ENCODE measurements at places on chromosomes 7 and 10.

DNA sequence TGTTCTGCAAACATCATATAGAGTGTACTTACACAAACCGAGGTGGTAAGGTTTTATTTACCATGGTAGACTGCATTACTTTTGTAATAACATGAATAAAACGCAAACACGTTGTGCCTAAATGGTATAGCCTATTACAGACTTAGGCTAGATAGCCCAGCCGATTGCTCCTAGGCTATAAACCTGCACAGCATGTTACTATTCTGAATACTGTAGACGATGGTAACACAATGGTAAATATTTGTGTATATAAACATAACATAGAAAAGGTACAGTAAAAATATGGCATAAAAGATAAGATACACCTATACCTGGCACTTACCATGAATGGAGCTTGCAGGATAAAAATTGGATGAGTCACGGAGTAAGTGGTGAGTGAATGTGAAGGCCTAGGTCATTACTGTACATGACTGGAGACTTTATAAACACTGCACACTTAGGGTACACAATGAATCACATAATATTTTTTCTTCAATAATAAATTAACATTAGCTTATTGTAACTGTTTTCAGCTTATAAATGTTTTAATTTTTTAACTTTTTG lies 16.3 kb downstream of the AKR1D1 start:
- DNase-seq = no peak

DNA sequence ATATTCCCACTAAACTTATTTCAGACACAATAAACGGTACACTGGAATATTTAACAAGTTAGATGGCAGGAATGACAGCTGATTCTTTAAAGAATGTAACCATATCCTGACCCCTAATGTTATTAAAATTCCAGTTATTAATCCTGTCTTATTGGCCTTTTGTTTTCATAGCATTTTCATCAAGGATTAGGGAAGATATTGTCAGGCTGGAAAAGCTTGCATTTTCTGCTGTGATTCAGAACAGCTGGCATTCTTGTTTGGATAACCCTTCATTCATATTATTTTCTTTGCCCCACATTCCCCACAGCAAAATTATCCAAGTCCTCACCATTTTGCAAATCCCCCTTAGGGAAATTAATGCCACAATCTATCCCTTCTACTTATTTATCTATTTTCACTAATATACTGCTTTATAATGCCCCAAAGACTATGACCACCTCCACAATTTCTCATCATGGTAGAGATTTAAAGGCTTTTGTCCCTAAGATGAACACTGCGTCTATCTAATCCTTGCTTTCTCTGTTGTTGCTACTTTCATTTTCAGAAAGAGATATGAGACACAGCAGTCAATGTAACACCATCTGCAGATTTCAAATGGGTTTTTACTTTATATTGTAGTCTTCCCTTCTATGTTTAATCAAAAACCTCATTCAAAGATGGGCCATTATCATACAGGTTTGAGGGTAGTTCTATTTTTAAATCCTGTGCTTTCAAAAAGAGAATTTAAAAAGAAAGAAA lies 475.1 kb downstream of the PARD3 start:
- DNase-seq = no peak

GRCh38 chr10:110794808-110795207 lies 76.9 kb upstream of the PDCD4 start:
- peak; percentile 42 for DNase-seq

DNA sequence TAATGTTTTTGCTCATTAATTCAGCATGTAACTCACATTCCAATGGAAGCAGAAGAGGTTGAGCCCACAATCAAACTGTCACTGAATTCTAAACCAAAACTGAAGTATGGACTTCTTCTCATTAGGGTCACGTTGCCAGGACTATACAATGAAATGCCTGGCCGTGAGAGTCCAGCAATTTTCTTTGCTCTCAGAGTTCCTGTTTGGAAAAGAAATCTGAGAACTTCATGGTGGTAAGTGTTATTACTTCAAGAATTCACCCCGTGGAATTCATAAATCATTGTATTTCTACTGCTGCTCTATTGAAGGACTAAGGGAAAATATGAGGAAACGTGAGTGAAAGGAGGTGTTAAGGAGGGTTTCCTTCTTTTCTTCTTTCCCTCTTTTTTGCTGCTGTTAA lies 441.8 kb upstream of the AKR1E2 start:
- DNase-seq = no peak
